CD4-positive, alpha-beta T cell treated with Interleukin-17A for 4 hours (primary cell): ENCODE measurements at places on chromosomes 1 and 21.

GRCh38 chr1:51649593-51650091, 32.8 kb downstream of the OSBPL9 start:
- DNase-seq, result no peak

GRCh38 chr1:149995927-149996326, 14.6 kb downstream of the OTUD7B start:
- no peak for DNase-seq

DNA sequence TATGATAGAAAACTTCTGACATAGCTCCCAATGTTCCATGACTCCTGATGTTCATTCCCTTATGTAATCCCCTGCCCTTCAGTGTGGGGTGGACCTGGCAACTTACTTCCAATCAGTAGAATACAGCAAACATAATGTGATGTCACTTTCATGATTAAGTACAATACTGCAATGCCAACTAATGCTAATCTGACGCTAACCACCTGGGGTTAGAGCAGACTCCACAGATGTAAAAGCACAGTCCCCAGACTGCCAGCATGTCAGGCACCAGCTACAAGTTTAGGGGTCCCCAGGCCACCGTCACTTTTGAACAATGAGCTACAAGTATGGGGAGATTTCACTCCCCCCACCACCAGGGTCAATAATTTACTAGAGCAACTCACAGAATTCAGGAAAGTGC, 32.3 kb upstream of the FBXO28 start:
- DNase-seq, result no peak

GRCh38 chr1:7921796-7922195, 18.8 kb downstream of the TNFRSF9 start:
- DNase-seq, result no peak

- no peak for DNase-seq
Observed at GRCh38 chr1:221699978-221700519, 41.8 kb downstream of the DUSP10 start.

- DNase-seq, result no peak
Observed at GRCh38 chr21:34915364-34915841, 133.7 kb downstream of the RUNX1 start.

DNA sequence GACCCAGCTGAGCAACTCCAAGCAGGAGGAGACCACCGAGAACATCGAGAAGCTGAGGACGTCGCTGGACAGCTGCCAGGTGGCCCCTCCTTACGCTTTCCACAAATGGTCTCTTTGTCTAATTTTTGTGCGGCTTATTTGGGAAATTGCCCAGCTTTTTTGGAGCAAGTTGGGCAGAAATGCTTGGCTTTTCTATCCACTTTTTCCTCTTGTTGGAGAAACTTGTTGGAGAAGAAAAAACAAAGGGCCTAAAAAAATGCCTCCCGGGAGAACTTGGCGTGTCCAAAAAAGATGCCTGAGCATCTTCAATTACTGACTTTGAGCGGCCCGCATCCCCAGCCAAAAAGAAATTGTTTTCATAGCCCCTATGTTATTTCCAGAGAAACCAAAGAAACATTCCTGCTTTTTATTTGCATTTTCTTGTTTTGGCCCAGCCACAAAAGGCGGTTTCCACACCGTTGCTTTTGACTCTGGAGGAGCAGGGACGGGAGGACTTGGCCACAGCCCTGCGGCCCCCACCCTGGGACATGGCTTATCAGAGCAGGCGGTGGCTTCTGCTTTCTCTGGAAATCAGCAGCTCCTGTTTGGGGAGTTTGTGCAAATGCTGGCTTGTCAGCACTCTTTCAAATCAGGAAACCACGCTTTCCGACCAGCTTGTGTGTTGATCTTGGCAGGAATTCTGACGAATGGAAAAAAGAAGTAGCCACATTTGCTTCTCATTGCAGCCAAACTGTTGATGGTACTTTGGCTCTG, 81.2 kb upstream of the EFHD2 start:
- DNase-seq, result no peak

GRCh38 chr1:48686159-48686558, 90.5 kb downstream of the BEND5 start:
- no peak for DNase-seq

- DNase-seq, result no peak
Observed at GRCh38 chr1:22582661-22583635, 19.7 kb downstream of the EPHA8 start.

DNA sequence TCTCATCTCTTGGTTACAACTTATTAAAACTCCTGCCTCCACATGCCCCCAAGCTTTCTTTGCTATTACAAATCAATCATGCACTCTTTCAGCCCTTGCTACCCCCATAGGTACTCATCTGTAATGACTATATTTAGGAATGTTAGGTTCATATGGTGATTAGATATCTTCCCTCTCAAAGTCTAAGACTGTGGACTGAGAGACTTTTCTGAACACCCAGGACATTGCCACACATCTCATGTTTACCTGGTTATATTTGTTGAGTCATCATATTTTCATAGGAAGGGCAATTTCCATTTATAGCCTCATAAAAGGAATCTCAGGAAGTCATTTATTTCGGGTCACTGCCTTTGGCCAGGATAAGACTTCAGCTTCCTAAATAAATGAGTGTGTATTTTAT, 81.5 kb upstream of the LPGAT1 start:
- no peak for DNase-seq

DNA sequence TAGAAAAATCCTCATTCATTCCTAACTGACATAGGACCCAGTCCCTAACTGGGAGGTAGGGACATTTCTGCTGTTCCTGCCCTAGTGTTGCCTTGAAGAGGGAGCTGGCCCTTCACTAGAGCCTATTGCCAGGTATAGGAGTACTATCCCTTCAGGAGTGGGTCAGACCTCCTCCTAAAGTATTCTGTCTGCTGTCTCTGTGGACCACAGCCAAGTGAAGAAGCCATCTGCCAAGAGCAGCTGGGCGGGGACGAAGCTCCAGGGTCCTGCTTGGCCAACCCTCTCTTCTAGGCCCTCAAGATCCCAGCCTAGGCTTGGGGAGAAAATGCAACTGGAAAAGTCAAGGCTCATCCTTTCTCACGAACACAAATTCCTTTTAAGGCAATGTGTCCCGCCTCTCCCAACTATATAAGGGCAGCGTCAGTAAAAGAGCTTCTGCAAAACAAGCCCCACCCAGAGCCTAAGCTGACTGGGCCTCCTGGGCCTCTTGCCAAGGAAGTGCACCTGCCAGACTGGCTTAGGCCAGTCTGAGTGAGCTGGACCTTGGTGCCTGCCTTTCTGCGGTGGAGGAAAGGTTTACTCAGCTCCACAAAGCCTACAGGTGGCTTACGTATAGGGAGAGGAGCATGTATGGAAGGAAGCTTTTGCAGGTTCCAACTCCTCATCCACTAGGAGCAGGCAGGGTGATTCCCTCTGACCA, 638 bp upstream of the TUFT1 start:
- DNase-seq, result peak; percentile 65

DNA sequence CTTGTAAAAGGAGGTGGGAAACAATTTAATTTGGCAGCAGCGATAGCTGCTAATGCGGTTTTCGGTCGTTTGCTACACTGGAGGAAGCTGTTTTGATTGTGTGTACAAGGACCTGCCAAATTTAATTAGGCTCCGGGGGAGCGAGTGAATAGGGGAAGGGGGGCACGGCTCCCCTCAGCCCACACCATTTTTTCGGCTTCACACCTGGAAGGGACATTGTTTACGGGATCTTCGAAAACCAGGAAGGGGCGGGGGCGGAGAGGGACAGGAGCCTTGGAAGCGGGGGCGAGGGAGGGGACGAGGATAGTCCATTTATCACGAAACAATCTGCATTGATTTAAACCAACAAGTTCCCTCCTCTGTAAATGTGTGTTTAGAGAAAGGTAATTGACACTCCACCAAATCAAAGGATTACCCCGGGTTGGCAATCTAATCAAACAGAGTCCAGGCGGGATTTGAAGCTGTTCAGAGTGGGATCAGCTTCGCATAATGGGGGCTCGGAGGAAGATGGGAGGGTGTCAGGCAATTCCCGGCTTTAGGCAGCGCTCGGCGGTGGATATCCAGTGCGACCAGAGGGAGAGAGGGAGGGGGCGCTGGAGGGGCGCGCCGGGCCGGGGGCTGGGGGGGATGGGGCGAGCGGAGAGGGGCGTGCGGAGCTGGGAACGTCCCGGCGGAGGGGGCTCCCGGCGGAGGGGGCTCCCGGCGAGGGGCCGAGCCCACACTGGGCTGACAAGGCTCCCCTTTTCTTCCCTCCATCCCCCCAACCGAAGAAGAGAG, 9.8 kb downstream of the PAX7 start:
- no peak for DNase-seq

DNA sequence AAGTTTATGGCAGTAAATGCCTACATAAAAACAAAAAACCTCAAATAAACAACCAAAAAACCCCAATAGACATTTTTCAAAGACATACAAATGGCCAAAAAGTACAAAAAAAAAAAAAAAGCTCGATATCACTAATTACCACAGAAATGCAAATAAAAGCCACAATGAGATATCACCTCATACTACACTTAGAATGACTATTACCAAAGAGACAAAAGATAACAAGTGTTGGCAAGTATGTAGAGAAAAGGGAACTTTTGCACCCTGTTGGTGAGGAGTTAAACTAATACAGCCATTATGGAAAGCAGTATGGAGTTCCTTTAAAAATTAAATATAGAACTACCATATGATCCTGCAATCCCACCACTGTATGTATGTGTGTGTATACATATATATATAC, 21.1 kb downstream of the SLC25A24 start:
- DNase-seq, result no peak

GRCh38 chr1:111630567-111630966, 11.0 kb downstream of the RAP1A start:
- no peak for DNase-seq

GRCh38 chr1:198904321-198904720, 265.5 kb downstream of the PTPRC start:
- DNase-seq, result no peak

GRCh38 chr1:79617777-79618176, 611.2 kb upstream of the ADGRL4 start:
- no peak for DNase-seq

DNA sequence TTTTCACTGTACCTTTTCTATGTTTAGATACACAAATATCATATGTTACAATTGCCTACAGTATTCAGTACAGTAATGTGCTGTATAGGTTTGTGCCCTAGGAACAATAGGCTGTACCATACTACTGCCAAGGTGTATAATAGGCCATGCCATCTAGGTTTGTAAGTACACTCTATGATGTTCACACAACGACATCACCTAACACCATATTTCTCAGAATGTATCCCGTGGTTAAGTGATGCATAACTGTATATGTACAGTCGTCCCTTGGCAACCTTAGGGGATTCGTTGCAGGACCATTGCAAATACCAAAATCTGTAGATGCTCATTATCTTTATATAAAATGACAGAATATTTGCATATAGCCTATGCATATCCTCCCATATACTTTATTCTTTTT, 5.8 kb upstream of the SSR2 start:
- no peak for DNase-seq

DNA sequence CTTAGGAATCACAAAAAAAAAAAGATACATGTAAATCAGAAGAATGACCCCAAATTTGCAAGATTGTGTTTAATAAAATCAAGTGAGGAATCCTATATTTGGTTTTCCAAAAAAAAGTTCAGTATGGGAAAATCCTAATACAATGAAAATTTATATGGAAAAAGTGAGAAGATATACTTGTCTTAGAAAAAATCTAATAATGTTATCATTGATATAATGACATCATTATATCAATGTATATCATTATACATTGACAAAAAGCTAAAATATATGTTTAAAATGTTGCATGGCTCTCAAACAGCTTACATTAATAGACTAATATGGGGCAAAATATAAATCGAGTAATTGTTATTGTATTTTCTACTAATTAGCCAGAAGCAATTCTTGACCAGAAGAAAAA, 37.0 kb downstream of the DPYD start:
- no peak for DNase-seq

GRCh38 chr21:42981862-42982261, 7.5 kb downstream of the PKNOX1 start:
- DNase-seq, result no peak

- no peak for DNase-seq
Observed at GRCh38 chr1:41648230-41648629, 163.7 kb upstream of the EDN2 start.

- no peak for DNase-seq
Observed at GRCh38 chr1:228214921-228215662, 7.2 kb downstream of the OBSCN start.

- DNase-seq, result no peak
Observed at GRCh38 chr1:200644021-200644420, 23.5 kb upstream of the KIF14 start.

- no peak for DNase-seq
Observed at GRCh38 chr1:234969581-234970400, 158.8 kb downstream of the TOMM20 start.

- DNase-seq, result no peak
Observed at GRCh38 chr1:246726255-246726679, 2.1 kb downstream of the SCCPDH start.

DNA sequence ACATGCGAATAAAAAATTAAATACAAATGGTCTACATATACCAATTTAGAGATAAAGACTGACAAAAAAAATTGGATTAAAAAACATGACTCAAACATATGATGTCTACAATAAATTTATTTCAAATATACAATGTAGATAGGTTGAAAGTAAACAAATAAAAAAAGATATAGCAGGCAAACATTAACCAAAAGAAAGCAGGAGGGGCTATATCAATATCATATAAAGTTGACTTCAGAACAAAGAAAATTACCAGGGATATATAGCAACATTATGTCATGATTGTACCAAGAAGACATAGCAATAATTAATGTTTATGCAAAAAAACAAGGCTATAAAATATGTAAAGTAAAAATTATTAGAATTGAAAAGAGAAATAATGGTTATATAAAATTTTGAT, 49.9 kb upstream of the INSL5 start:
- DNase-seq, result no peak

DNA sequence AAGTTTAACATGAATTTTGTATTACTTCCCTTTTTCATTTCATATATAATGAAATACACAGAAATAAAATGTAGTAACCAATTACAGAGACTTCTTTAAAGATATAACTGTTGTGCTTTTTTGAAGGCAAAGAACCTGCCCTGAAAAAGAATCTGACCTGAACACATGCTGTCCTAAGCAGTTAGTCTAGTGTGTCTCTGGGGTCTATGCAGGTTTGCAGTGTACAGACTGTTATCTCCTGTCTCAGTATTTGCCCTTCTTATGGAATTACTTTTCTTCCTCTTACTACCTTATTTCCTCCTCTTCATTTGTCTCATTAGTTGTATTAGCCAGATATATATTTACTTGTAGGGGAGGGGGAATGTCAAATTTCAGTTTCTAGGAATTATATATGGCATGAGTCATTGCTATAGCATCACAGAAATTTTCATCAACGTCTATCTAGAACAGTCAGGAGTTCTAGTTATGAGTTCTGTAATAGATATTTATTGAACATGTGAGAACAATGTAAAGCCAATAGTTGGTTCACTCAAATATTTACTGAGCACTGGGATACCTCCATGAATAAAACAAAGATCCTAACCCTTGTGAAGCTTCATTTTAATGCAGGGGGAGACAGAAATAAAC, 28.4 kb upstream of the PLEKHO1 start:
- no peak for DNase-seq

- no peak for DNase-seq
Observed at GRCh38 chr1:172781513-172782140, 122.7 kb downstream of the FASLG start.
